ENCODE measurements at places on chromosomes 4 and X. TPM values are rescaled to one million over a fixed set of nuclear protein-coding genes. Genes with fewer than 3 reads are reported as not detected.

- no peak for DNase-seq
Measured at GRCh38 chr4:184392316-184392715, 82.0 kb downstream of the IRF2 start.

- no peak for DNase-seq
Measured at GRCh38 chrX:44020693-44021092, 47.5 kb upstream of the NDP start.

DNA sequence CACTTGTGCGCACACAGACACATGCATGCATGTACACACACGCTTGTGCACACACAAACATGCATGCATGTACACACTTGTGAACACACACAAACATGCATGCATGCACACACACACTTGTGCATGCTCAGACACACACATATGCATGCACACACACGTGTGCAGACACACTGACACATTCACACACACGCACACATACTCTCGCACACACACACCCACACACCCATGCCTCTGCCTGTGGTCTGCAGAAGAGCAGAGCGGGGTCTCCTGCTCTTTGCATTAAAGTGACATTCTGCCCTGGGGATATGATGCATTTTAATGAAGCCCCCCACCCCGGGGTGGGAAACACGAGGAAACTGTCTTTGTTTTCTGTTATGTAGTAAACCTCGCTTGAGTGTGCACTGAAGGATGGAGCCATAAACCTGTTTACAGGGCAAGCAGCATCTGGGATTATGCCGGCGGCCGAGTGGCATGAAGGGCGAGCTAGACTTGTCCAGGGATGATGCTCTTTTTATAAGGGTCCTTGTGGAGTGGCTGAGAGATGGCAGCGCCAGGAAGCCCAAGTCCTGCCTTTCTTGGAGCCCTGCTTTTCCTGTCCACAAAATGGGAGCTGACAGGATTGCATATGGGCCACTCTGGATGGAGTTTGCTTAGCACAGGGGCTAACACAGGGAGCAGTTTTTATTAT lies 17.8 kb downstream of the PSAPL1 start:
- no peak for DNase-seq

DNA sequence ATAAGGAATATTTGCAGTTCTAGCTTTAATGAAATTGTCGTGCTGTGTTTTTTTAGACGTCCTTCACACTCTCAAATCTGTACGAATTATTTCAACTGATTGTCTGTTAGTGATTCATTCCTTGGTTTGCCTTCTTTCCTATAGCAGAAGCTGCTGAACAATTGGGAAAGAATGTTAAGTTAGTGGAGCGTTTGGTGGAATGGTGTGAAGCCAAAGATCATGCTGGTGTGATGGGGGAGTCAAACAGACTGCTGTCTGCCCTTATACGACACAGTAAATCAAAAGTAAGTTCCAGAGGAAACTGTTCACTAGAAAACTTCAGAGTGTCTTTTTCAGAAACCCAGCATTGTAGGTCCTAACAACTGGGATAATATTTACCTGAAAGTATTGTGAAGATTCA lies 159.9 kb downstream of the RAP1GDS1 start:
- no peak for DNase-seq

- DNase-seq: no peak
Measured at GRCh38 chr4:33566649-33567048, 2677.7 kb downstream of the ARAP2 start.

- DNase-seq: no peak
Measured at GRCh38 chr4:16627999-16628398, 270.4 kb downstream of the LDB2 start.

- no peak for DNase-seq
Measured at GRCh38 chr4:143424276-143424675, 87.6 kb downstream of the GAB1 start.

DNA sequence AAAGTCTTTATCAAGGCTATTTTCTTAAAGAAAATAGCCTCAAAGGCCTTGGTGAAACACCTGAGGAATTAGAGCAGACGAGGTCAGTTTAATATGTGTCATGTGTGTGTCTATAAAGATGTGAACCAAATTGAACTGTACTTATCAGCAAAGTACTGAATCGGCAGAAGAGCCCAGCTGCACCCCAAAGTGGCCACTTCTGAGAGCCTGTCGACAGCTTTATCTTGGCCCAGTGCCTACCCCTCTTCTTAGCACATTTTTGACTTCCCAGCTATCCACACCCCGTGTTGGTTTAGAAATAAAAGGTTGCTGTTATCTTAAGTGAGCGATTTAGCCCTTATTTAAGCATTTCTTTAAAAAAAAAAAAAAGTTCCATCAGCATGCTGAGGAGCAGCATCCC lies 329.7 kb downstream of the FBXW7 start:
- DNase-seq: no peak

GRCh38 chrX:53449632-53450031 lies 15.5 kb upstream of the HSD17B10 start:
- no peak for DNase-seq

DNA sequence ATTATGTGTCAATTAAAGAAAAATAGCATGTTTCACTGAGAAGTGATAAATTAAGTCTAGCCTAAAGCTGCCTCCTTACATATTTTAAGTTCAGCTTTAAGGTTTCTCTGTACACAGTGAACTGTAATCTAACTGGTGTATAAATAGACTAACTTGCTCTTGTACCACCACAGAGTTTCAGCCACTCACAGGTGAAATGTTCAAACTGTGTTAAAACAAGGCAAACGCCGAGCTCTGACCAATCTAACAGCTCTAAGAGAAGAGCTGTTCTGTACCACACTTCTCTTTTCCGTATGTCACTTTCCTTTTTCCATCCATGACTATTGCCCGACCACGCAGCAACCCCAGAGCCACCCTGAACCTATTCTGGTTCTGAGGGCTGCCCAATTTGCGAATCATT lies 64.5 kb downstream of the DCHS2 start:
- no peak for DNase-seq

DNA sequence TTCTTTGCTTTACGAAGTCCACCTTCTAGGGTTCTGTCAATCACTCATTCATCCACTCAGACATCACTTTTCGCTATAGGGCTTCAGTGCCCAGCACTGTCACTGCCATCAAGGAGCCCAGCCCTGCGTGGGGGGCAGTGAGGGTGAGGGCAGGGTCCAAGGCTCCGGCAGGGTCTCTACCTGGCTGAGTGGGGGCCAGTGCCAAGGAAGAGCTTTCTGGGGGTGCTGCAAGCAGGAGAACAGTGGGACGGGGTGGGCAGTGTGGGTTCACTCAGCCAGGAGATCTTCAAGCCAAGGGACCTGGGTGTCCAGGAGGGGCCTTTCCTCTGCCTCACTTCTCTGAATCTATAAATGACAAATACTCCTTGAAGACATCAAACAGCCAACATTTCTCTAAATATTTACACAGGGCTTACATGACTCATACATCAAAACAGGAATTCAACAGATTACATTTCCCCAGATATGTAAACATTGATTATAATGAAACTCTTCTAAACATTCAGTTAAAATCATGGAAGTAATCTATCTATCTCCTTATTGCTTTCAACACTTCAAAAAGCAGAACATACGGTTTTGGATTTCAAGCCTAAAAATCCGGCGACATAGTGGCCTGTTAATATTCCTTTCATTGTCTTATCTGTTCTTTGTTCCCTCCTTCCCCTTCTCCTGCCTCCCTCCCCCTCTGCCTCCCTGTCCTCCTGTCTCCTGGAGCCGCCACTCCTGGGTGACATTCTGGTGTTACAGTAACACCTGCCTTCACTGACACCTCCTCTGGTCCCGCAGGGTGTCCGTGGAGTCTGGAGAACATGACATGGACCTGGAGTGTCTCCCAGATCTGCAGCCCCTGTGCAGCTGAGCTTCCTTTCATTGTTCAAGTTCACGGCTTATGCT lies 94.4 kb upstream of the ADRA2C start:
- no peak for DNase-seq

- no peak for DNase-seq
Measured at GRCh38 chr4:153466949-153467896, 1.1 kb downstream of the TMEM131L start.

- no peak for DNase-seq
Measured at GRCh38 chr4:8067945-8068896, 90.4 kb downstream of the ABLIM2 start.

DNA sequence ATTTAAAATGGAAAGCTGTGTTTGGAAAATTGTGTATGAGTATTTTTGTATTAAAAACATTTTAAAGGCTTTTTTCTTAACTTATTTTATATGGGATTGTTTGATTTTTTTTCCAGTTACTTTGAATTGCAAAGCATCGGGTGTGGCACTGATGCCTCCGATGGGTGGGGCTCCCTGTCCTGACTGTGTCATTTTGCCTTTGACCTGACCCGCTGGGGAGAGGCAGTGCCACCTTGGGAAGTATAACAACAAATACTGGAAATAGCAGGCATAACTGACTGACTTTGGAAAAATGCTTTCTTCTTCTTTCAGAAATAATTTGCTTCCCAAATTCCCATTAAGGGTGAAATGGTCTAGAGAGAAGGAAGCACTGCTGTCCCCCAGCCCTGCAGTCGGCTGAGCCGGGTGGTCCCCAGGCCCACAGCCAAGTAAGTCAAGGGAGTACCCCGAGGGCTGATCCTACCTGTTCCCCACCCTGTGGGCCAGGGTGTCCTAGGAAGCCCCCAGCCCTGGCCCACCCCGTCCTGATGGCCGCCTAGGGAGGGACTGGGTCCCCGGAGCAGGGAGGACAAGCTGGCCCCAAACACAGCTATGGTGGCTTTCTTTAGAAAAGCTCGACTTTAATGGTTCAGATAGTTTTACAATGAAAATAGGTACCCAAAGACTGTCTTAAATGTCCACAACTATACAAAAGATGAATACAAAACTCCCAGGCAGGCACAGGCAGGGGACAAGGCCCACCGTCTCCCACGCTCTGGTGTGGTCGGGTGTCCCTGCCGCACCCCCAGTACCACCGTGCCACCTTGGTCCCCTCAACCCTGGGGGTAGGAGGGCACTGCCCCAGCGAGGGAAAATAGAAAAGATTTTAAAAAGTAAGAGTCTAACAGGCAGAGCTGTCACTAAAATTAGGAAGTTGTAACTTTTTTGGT lies 26.4 kb downstream of the NELFA start:
- DNase-seq: no peak

- no peak for DNase-seq
Measured at GRCh38 chrX:110036162-110037033, 33.5 kb downstream of the TMEM164 start.

The FOXR2 gene
- total RNA-seq: not detected

The HGFAC gene
- not detected for total RNA-seq

The SHOX gene
- total RNA-seq: not detected

The SUPT20HL2 gene
- not detected for total RNA-seq

The MTMR8 gene
- total RNA-seq: 1.6 TPM

The SATL1 gene
- not detected for total RNA-seq
